ENCODE measurements at places on chromosomes 13 and 19.

DNA sequence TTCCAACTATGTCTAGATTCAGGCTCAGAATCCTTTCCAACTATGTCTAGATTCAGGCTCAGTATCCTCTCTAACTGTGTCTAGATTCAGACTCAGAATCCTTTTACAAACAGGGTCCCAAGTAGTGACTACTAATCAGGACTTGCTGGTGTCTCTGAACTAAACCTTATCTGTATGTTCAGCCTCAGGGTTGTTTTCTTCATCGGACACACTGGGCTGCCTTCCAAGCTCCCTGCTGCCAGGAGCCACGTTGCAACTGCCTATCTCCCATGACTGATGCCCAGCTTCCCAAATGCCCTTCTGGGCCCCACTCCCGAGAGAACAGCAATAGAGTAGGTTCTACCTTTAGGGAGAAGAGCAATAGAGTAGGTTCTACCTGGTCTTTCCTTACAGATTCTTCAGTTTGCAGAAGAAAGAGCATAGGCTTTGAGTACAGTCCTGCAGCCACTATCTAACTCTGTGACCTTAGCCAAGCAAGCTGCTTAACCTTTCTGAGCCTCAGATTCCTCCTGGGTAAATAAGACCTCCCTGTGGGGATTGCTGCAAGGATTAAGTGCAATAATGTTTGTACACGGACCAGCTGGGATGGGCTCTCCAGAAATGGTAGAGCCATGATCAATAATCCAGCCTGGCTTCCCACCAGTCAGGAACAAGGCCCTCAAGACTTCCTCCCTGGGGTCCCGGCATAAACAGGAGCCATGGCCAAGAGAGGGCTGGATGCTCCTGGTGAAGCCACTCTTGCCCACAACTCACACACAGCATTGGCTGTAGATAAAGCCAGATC lies 61.5 kb downstream of the ZIC5 start:
- DNase-seq, result no peak

GRCh38 chr13:24006520-24007248 lies 109.4 kb upstream of the C1QTNF9B start:
- DNase-seq, result no peak

DNA sequence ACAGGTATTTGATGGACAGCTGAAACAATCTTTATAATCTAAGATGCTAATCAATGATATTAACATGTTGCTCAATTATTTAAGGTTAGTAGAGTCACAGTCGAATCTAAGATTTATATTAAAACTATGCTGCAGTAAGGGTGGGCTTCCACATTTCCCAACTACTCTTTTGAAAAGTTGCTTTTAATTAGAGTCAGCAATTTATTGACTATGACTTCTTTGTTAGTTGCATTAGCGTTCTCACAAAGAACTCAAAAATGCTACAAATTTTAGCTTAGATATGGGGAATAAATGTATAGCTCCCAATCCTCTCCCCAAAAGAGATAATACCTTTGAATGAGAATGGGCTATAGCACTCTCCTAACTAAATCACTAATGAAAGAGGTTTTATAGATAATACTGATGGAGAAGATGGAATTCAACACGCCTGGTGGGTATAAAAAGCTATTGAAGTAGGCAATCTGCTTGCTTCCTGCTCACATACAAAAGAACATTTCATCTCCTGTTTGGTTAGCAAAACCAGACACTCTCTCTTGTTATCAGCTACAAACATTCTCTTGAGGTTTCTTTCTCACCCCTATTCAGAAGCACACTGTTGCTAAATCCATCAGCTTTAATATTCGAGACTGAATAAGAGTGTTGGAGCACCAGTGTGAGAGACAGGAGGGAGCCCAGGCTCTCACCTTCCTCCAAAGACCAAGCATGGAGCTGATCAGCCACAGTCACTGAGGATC lies 2.4 kb upstream of the FLT1 start:
- no peak for DNase-seq

GRCh38 chr13:40618581-40619478 lies 47.6 kb downstream of the FOXO1 start:
- no peak for DNase-seq

DNA sequence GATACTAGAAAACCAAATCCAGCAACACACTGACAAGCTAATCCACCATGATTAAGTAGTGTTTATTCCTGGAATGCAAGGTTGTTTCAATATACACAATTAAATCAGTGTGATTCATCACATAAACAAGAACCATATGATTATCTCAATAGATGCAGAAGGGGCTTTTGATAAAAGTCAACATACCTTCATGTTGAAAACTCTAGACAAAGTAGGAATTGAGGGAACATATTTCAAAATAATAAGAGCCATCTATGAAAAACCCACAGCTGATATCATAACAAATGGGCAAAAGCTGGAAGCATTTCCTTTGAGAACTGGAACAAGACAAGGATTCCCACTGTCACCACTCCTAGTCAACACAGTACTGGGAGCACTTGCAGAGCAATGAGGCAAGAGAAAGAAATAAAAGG lies 213.6 kb upstream of the CSNK1A1L start:
- DNase-seq, result no peak

- DNase-seq, result no peak
Measured at GRCh38 chr13:48641404-48641803, 12.3 kb upstream of the CYSLTR2 start.

DNA sequence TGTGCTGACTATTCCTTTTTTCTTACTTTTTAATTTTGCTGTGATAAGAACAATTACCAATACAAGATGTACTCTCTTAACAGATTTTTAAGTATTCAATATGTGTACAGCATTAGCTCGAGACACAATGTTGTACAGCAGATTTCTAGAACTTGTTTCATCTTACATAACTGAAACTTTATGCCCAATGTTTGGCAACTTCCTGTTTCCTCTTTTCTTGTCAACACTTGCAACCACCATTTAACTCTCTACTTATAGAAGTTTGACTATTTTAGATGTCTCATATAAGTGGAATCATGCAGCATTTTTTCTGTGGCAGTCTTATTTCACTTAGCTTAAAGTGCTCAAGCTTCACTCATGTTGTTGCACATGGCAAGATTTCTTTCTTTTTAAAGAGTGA lies 1426.8 kb downstream of the SLITRK5 start:
- no peak for DNase-seq

- DNase-seq, result no peak
Measured at GRCh38 chr19:43782311-43782660, 1.5 kb upstream of the KCNN4 start.

GRCh38 chr13:112887151-112887550 lies 81.9 kb upstream of the MCF2L start:
- DNase-seq, result no peak

GRCh38 chr19:48554385-48555091 lies 2.6 kb downstream of the SULT2B1 start:
- DNase-seq, result no peak

DNA sequence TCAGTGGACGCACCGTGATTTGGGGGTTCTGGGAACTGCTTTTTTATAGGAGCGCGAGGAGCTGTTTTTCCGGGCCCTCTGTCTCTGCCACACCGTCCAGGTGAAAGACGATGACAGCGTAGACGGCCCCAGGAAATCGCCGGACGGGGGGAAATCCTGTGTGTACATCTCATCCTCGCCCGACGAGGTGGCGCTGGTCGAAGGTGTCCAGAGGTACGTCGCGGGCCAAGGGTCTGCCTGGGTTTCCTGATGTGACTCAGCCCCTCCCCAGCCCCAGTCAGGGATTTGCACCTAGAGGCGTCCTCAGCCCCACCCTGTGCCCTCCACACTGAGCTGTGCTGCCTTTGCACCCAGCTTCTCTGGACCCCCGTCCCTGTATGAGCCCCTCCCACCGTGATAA lies 136.2 kb upstream of the MCF2L start:
- DNase-seq, result no peak

DNA sequence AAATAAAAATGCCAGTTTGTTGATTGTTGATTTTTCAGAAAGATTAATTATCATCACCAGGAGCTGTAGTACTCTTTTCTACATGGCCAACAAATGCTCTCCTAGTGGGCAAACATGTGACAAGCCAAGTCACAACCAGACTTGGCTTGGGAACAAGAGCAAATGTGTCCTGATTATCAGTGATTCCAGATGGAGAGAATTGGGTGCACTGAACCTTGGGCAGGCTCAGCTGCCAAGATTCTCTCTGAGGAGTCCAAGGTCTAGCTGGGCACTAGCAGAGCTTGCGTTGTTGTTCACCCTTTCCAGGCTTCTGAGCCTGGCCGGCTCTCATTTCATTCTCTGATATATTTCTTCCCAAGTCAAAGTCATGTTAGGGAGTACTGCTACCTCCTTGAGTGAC lies 27.3 kb upstream of the GPI start:
- DNase-seq, result no peak

DNA sequence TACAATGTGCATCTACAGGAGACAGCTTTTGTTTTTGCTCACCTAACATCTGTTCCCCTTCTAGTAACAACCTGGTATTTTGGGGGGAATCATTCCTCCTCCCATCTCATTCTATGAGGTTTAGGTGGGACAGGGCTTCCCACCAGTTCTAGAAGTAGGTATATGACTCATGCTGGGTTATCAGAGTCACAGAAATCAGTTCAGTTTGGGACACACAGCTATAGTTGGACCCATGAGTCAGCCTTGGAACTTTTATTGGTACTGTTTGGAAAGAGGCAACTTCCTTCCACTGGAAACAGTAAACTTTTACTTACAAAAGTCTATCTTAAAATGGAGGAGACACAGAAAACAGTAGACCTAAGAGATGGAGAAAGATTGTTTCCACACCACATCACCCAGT lies 185.5 kb downstream of the DNAJC3 start:
- DNase-seq, result no peak

GRCh38 chr19:3356805-3357204 lies 9.6 kb upstream of the NFIC start:
- DNase-seq, result no peak

DNA sequence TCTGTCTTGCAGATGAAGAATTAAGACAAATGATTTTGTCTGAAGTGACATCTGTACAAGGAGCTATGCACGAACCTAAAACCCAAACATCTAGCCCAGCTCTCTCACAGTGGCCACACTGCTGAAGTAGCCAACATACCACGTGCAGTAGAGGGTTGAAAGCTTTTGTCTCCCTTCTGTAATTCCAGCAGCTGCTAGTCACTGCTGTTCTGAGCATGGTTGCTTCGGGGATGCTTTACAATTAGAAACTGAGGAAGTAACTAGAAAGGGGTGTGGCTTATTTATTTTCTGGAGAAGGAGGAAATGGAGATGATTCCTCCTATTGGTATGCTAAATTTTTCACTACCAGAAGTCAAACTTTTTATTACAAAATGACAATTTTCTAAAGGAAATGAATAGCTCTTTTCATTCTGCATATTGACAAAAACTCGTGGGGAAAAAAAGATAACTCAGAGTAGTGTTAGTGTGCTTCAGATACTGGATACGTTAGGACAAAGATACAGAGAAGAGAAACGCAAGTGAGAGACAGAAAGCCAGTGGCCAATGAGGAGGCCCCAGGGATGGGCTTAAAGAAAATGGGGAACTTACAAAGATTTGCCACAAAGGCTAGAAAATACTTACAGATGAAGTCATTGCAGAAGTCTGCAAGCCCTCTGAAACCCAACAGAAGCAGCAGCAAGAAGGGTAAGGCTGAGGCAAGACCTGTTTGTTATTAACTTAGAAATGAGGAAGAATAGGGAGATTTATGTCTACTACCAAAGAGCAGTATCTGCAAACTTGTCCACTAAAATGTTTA lies 192.7 kb upstream of the MIR17HG start:
- peak; percentile 37 for DNase-seq

DNA sequence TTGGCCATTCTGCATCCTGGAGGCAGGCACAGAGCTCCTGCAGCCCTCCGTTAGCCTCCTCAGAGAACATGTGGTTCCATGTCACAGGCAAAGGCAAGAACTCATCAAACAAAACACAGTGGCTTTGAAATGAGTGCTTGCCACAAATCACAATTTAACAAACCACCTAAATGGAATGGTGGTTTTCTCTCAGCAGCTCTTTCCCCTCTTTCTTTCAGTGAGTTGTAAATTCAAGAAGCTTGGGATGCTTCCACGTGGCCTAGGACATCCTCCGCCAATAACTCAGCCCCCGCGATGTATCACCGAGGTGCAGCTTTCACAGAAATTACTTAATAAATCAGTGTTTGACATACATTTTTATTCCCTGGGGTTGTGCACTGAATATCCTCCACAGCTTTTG lies 65.4 kb upstream of the RFC3 start:
- DNase-seq, result no peak

DNA sequence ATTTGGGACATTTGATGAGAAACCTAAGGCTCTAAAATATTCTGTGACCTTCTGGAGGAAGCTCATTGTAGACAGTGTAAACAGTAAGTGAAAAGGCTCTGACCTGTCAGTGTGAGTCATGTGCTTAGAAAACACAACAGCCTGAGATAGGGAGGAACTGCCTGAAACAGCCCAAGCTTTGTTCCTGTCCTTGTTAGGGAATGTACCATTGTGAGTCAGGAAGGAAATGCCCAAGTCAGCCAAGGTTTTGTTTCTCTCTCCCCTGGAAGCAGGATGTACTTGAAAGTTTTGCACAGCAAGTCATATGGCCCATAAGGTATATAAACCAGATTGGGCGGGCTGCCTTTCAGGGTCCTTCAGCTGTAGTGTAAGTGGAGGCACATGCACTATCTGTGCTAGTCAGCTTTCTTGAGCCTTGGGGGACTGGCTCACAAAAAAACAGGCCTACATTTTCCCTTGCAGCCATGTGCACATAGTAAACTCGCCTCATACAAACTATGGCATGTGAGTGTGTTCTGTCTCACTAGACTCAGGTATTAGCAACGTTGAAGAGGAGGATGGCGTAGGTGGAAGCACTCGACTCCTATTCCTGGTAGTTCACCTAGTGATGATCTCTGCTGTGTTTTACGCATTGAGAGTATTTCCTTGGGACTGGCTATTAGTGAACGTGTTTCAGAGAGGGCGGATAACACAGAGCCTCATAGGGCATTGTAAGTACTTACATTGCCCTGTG lies 141.2 kb upstream of the KLHL1 start:
- DNase-seq, result no peak

DNA sequence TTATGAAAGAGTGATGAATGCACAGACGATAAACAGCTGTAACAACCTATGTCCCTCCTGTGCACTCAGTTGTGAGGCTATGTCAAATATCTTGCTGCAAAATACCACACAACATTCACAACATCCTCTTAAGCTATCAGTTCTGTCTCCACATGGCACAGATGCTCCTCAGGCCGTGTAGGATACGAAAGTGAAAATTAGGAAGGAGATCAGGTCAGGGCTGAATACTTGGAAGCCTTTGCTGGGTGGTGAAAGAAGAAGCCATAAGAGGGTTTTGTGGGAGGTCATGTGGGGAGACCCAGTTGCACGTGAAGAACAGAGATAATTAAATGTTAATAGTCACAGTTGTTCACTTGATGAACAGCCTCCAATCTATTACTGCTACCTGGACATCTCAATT lies 58.9 kb downstream of the RXFP2 start:
- no peak for DNase-seq

- no peak for DNase-seq
Measured at GRCh38 chr13:66353664-66354063, 876.5 kb downstream of the PCDH9 start.

DNA sequence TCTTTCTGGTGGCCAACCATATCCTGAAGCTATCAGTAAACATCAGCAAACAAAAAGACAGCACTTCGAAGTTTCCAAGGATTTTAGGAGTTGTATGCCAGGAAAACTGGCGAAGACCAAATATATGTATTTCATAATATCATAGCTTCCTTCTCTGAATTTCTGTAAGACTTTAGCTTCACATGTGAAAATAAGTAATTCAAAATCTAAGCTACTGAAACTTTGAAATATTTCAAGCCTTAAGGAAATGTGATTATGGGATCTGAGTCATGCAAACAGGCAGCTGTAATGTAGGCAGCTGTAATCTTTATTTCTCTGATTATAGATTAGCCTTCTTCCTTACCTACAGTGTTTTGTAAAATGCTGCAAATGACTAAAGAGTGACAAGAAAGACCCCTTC lies 70.7 kb upstream of the ANKRD10 start:
- DNase-seq, result no peak

- DNase-seq, result no peak
Measured at GRCh38 chr13:63864171-63864902, 2448.7 kb upstream of the PCDH20 start.
